ENCODE measurements at places on chromosomes 5 and 9.

- no peak for DNase-seq
These were observed 96.1 kb downstream of the GABRG2 start for GRCh38 chr5:162163663-162164062.

- no peak for DNase-seq
These were observed 5.6 kb downstream of the ZNF462 start for GRCh38 chr9:106868565-106868964.

DNA sequence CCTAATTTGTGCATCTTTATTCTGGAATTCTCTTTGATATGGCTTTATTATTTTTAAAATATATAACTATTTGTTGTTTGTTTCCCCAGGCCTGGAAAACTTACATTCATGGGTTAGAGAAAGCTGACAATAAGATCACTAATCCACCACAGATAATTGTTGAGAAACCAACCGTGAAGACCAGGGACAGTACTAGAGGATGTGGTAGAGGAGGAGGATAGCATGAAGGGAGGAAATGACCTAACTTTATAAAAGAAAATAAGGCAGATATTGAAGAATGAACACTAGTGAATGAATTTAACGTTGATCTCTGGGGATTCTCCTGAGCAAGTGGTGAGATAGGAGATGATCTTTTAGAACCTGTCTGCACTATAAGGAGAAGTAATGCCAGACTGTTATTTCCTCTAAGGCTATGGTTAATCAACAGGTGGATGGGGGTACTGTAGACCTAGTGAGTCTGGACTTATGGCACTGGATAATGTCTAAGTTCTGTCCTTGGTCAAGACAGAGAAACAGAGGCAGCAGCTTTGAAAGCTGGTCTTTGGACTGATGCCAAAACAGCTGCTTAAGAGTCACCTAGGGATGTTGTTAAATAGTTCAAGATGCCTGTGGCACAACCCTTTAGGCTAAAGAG is 52.4 kb downstream of the NREP start:
- DNase-seq = no peak

DNA sequence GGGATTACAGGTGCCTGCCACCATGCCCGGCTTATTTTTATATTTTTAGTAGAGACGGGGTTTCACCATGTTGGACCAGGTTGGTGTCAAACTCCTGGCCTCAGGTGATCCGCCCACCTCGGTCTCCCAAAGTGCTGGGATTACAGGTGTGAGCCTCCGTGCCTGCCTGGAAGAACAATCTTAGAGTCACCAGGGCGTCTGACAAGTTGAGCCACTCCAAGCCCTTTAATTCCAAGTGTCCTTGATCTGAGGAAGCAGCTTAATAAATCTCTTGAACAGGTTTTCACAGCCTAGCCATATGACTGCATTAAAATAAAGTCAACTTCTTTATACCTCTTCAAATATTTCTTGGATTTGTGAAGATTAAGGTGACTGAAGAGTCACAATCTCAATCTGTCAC is 31.5 kb downstream of the SLC44A1 start:
- no peak for DNase-seq

- no peak for DNase-seq
These were observed 30.1 kb downstream of the B4GALT1 start for GRCh38 chr9:33136721-33137670.

DNA sequence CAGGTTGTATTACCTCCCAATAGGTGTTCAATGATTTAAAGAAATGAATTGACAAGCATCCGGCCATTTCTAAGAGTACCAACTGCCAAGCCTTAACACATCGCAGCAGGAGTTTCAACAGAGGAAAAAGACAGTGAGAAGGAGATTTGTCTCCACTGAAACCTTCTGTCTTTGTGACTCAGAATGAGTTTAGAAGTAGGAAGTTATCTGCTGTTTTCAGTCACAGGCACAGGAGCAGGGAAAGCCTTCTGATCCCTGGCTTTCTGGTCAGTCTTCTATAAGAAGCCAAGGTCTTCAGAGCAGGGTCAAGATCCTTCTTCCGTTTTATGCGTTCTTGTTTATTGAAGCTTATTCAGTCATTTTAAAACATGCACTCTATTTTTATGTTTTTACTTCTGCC is 390.7 kb upstream of the PCSK5 start:
- no peak for DNase-seq

GRCh38 chr9:79645110-79645509 is 73.3 kb downstream of the TLE4 start:
- DNase-seq = no peak

DNA sequence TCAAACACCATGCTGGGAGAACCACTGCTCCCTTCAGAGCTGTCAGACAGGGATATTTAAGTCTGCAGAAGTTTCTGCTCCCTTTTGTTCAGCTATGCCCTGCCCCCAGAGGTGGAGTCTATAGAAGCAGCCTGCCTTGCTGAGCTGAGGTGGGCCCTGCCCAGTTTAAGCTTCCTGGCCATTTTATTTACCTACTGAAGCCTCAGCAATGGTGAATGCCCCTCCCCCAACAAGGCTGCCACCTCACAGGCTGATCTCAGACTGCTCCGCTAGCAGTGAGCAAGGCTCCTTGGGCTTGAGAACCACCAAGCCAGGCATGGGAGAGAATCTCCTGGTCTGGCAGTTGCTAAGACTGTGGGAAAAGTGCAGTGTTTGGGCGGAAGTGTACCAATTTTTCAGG is 205.5 kb upstream of the PTGER4 start:
- no peak for DNase-seq

DNA sequence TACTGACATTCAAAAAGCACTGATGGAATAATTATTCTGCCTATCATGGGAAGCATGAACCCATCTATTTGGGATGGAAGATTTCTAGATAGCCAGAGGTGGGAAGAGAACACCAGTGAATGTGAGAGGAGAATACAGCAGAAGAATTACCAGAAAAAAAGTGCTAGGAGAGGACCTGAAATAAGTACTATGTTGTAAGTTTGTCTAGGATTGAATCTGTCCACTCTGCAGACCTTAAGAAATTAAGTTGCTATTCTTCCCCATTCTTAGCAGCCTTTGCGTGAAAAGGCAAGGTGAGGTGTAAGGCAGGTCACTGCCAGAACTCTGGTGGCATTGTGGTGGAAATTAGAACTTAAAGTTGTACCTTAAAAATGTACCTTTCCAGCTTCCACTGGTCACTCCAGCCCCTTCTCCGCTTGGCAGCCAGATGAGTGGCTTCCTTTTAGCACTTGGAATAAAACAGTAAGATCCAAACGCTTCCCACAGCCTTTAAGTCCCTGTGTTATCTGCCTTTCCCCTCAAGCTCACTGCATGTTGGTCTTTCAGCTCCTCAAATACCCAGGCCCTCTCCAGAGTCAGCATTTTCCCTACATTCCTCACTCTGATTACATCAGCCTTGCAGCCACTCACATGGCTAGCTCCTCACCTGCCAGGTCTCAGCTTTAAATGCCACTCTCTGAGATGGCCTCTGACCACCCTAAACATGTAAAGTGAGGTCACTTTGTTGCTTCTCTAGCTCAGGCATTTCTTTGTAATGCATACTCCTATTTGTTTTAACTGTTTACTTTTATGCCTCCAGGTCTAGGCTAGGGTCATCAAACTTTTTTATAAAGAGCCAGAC is 253.0 kb downstream of the EPB41L4A start:
- no peak for DNase-seq

GRCh38 chr9:84471816-84472215 is 131.3 kb upstream of the SLC28A3 start:
- DNase-seq = no peak

DNA sequence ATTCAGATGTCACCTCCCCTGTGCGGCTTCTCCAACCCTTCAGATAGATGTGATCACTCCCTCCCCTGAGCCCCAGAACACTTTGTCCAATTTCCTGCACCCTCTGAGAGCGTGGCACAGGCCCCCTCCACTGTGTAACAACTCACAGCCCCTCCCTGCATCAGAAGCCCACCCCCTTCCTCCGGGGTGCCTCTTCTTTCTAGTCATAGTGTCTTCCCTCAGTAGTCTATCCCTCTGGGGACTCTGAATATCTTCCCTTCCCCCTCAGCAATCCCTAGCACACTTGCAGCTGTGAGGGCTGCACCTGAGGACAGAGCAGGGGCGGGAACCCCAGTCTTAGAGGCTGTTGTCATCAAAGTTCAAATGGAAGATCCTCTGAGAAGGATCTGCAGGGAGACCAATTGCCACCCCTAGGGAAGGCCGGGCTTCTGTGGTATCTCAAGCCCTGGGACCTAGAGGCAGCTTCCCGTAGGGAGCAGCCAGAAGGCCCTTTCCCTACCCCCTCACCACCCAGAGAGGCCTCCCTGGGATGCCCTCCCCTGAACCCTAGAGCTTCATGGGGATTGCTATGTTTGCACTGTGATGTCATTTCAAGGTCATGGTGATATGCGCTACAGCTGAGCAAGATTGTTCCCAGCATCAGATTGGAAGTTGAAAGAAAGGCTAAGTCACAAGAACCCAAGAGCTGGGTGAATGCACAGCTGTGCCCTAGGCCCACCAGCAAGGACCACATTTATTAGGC is 70.7 kb downstream of the THBS4 start:
- DNase-seq = no peak

- peak; percentile 31 for DNase-seq
These were observed 214.2 kb upstream of the ZNF462 start for GRCh38 chr9:106648799-106649198.

GRCh38 chr9:106869458-106869857 is 6.5 kb downstream of the ZNF462 start:
- no peak for DNase-seq

DNA sequence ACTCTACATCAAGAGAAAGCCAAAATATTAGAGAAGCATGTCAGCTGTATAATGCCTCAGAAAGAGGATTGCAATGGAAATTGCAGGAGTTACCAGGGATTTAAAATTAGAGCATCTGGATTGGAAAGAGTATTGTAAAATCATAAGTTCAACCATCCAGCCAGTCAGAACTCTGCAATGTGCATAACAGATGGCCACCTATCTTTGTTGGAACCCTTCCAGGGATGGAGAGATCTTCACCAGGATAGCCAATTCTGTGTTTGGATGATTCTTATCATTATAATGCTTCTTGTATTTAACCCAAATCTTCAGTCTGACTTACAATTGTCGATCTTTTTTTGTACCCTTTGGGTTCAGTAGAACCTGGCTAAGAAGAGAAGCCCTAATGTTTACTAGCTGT is 164.4 kb downstream of the TLR4 start:
- DNase-seq = no peak

Data from NCI-H1105 treated with DMSO at 0.1 percent for 48 hours (cell line).